Stimulated activated naive B cell treated with anti-CD40 and anti-IgM and Interleukin-4, amounts not matched to agents 10 μg/mL and 1 μg/mL and 100 μg/mL, for 72 hours (primary cell): ENCODE measurements at places on chromosomes 6 and 20.

GRCh38 chr20:49843139-49843538 is 30.5 kb downstream of the SLC9A8 start:
- peaks cover 5% of the 10 kb centered on the region for H3K4me1 ChIP-seq
- no peak overlapping the region for H3K4me3 ChIP-seq
- H3K36me3 ChIP-seq, result peaks cover 9% of the 10 kb centered on the region
- no peak for DNase-seq

DNA sequence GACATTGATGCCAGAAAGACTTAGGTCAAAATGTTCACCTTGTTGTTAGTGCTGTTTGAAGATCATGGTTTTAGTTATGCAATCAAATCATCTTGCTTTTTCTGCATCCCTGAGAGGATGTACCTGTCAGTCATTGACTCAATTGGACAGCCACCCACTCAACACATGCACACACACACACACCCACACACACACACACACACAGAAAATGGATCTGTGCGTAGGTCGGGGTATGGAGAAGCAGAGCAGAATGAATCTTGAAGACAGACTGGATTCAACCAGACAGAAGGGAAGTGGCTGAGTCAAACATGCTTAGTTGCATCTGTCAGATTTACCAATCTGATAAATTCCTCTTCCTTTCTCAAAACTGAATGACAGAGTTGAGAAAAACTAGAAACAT is 19.1 kb upstream of the ZSCAN23 start:
- H3K4me3 ChIP-seq, result no peak overlapping the region
- H3K36me3 ChIP-seq, result no peaks in the 10 kb centered on the region

GRCh38 chr6:160088069-160088783 is 33.4 kb upstream of the SLC22A1 start:
- H3K27ac ChIP-seq, result peak overlapping the region; percentile 14
- no peak overlapping the region for H3K4me3 ChIP-seq
- no peak for DNase-seq
- H3K4me1 ChIP-seq, result peaks cover 15% of the 10 kb centered on the region
- H3K27me3 ChIP-seq, result no peaks in the 10 kb centered on the region
- H3K36me3 ChIP-seq, result peaks cover 71% of the 10 kb centered on the region

- no peaks in the 10 kb centered on the region for H3K36me3 ChIP-seq
- H3K27ac ChIP-seq, result no peak overlapping the region
- peaks cover 25% of the 10 kb centered on the region for H3K4me1 ChIP-seq
- peaks cover 29% of the 10 kb centered on the region for H3K27me3 ChIP-seq
- H3K4me3 ChIP-seq, result no peak overlapping the region
Measured at GRCh38 chr20:43937591-43937990, 22.9 kb downstream of the TOX2 start.

GRCh38 chr6:127115746-127116145 is 2.7 kb upstream of the RSPO3 start:
- no peak overlapping the region for H3K27ac ChIP-seq
- peaks cover 2% of the 10 kb centered on the region for H3K36me3 ChIP-seq
- no peak overlapping the region for H3K4me3 ChIP-seq
- H3K4me1 ChIP-seq, result peaks cover 13% of the 10 kb centered on the region
- H3K27me3 ChIP-seq, result peaks cover 74% of the 10 kb centered on the region
- DNase-seq, result no peak

DNA sequence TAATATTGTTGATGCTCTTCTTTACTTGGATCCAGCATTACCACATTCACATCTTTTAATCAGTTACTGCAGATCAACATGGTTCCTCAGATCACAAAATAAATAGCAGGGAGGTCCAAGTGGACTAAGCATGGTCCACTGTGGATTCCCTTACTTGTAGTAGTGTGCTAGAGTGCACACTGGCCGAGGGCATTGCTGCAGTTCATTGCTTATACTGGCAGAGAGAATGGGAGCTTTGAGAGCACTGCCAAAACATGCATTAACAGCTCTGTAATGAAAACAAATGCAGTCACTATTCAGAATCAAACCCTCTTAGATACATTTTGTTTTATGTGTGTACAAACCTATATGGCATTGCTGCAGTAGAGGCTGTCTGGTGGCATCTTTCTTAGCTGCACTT is 471.5 kb downstream of the CD109 start:
- H3K4me1 ChIP-seq, result no peaks in the 10 kb centered on the region
- no peak overlapping the region for H3K4me3 ChIP-seq
- H3K27ac ChIP-seq, result no peak overlapping the region
- no peaks in the 10 kb centered on the region for H3K36me3 ChIP-seq

- peaks cover 7% of the 10 kb centered on the region for H3K4me1 ChIP-seq
- no peak for DNase-seq
- H3K36me3 ChIP-seq, result no peaks in the 10 kb centered on the region
- H3K27me3 ChIP-seq, result peaks cover 10% of the 10 kb centered on the region
- H3K4me3 ChIP-seq, result no peak overlapping the region
Measured at GRCh38 chr6:71072508-71072907, 115.6 kb upstream of the B3GAT2 start.

DNA sequence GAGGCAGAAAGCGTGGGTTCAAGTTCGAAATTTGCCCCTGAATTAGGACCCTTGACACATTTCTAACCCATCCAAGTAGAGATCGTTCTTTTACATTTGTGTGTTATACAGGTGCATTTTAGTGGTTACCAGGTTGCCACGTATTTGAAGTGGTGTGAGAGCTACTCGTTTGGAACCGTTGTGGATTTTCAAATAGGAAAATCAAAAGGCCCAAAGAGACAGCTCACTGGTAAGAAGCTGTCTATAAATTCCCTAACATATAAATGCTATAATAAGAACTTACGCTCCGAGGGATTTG is 1.6 kb upstream of the REV3L start:
- H3K4me3 ChIP-seq, result peak overlapping the region; percentile 98
- peak overlapping the region; percentile 97 for H3K27ac ChIP-seq
- no peaks in the 10 kb centered on the region for H3K27me3 ChIP-seq
- H3K36me3 ChIP-seq, result peaks cover 20% of the 10 kb centered on the region

DNA sequence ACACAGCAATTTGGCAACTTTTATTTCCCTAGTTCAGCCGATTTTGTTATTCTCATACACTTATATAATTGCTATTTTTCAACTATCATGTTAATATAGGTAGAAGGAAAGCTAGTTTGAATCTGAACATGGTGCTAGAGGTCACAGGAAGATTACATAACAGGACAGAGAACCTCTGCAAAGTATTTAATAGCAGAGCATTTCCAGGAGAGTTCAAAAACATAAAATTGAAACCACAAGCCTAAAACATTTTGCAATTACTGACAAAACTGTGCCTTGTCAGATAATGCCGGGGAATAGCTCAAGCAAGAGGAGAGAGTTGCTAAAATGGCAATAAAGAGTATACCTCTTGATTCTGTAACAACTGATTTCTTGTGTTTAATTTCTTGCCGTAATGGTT is 70.8 kb downstream of the TFAP2B start:
- DNase-seq, result no peak
- no peaks in the 10 kb centered on the region for H3K4me1 ChIP-seq
- no peaks in the 10 kb centered on the region for H3K36me3 ChIP-seq
- no peak overlapping the region for H3K27ac ChIP-seq
- no peak overlapping the region for H3K4me3 ChIP-seq
- H3K27me3 ChIP-seq, result no peaks in the 10 kb centered on the region

- no peaks in the 10 kb centered on the region for H3K4me1 ChIP-seq
- no peak overlapping the region for H3K27ac ChIP-seq
- H3K27me3 ChIP-seq, result no peaks in the 10 kb centered on the region
- no peak overlapping the region for H3K4me3 ChIP-seq
- DNase-seq, result no peak
Measured at GRCh38 chr6:132728616-132729015, 14.8 kb upstream of the VNN1 start.

GRCh38 chr20:30599990-30600389 is 657.5 kb upstream of the DEFB115 start:
- H3K4me3 ChIP-seq, result no peak overlapping the region
- DNase-seq, result no peak
- H3K27ac ChIP-seq, result no peak overlapping the region
- no peaks in the 10 kb centered on the region for H3K36me3 ChIP-seq

- H3K4me3 ChIP-seq, result no peak overlapping the region
- DNase-seq, result no peak
- no peaks in the 10 kb centered on the region for H3K36me3 ChIP-seq
- H3K4me1 ChIP-seq, result no peaks in the 10 kb centered on the region
- H3K27ac ChIP-seq, result no peak overlapping the region
Measured at GRCh38 chr20:54941666-54942065, 466.3 kb downstream of the DOK5 start.

- H3K27ac ChIP-seq, result no peak overlapping the region
- DNase-seq, result no peak
- H3K4me3 ChIP-seq, result no peak overlapping the region
- no peaks in the 10 kb centered on the region for H3K4me1 ChIP-seq
- no peaks in the 10 kb centered on the region for H3K36me3 ChIP-seq
Measured at GRCh38 chr20:40869218-40870147, 159.1 kb upstream of the TOP1 start.

GRCh38 chr6:155276638-155277037 is 12.8 kb downstream of the CLDN20 start:
- H3K27me3 ChIP-seq, result no peaks in the 10 kb centered on the region
- H3K36me3 ChIP-seq, result peaks cover 34% of the 10 kb centered on the region
- H3K27ac ChIP-seq, result no peak overlapping the region
- no peak for DNase-seq
- H3K4me1 ChIP-seq, result no peaks in the 10 kb centered on the region

GRCh38 chr6:38566295-38567030 is 73.3 kb downstream of the BTBD9 start:
- no peak overlapping the region for H3K27ac ChIP-seq
- no peak for DNase-seq
- no peaks in the 10 kb centered on the region for H3K27me3 ChIP-seq
- H3K4me1 ChIP-seq, result peaks cover 28% of the 10 kb centered on the region

DNA sequence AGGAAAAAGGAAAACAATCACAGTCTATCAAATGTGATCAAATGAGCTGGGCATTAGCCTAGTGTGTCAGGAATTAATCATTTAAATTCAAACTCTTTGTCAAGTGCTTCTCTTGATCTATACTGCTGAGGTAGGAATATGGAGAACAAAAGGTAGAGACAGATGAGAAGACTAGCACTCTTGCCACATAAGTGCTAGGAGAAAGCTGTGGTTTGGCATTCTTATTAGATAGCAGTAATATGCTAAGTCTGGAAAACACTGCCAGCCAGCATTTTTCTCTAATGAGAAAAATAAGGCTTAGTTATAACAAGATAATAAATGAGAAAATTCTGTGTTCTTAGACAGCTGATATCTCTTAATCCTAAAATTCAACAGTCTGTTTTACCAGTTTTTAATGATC is 38.9 kb downstream of the ORC3 start:
- H3K36me3 ChIP-seq, result peaks cover 36% of the 10 kb centered on the region
- H3K27ac ChIP-seq, result no peak overlapping the region
- H3K27me3 ChIP-seq, result no peaks in the 10 kb centered on the region

- peak overlapping the region; percentile 98 for H3K27ac ChIP-seq
- no peaks in the 10 kb centered on the region for H3K27me3 ChIP-seq
- peaks cover 21% of the 10 kb centered on the region for H3K36me3 ChIP-seq
- peak; percentile 80 for DNase-seq
- peaks cover 77% of the 10 kb centered on the region for H3K4me1 ChIP-seq
Measured at GRCh38 chr6:158715330-158716311, 65.8 kb downstream of the SYTL3 start.

DNA sequence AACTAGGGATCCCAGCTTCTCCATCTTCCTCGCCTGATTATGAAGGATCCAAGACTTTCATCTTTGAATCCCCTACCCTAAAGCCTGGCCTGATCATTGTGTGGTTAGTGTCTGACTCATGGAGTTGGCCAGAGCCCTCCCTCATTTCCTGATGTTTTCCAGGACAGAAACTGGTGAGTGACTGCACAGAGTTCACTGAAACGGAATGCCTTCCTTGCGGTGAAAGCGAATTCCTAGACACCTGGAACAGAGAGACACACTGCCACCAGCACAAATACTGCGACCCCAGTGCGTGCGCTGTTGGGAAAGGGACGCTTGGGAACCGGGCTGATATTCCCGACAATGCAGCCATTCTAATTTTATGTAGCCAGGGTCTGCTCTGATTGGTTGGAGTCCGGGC is 4.0 kb downstream of the CD40 start:
- peaks cover 66% of the 10 kb centered on the region for H3K36me3 ChIP-seq
- H3K4me1 ChIP-seq, result peaks cover 75% of the 10 kb centered on the region
- peak overlapping the region; percentile 94 for H3K4me3 ChIP-seq
- H3K27ac ChIP-seq, result peak overlapping the region; percentile 91

DNA sequence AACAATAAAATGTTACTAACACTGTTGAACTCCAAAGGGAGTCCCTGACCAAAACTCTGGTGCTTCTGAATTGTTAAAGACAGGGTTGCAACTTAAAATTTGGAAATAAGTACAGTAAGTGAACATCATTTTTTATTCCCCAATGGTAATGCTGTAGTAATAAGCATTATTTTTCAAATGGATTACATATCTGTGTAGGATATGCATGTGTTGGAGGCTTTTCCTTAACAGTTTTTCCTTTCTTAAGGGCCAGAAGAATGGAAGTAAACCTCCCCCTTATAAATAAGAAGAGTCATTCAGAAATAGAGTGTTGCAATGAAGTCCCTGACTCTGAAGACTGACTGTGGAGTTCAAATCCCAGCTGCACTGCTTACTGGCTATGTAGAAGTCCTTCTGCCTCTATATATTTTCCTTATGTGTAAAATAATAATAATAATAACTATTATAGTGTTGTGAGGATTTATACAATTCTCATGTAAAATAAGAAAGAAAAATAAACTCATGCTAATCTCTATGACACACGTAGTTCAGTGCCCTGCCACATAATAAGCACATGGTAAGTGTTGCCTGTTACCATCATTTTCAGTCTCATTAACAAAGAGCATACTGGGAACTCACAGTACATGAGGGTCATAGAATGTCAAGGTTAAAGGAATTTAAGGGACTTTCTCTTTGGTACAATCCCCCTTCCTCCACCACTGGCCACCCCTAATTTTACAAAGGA is 129.8 kb upstream of the SMLR1 start:
- H3K27ac ChIP-seq, result no peak overlapping the region
- H3K4me1 ChIP-seq, result peaks cover 3% of the 10 kb centered on the region
- no peak overlapping the region for H3K4me3 ChIP-seq
- no peak for DNase-seq

DNA sequence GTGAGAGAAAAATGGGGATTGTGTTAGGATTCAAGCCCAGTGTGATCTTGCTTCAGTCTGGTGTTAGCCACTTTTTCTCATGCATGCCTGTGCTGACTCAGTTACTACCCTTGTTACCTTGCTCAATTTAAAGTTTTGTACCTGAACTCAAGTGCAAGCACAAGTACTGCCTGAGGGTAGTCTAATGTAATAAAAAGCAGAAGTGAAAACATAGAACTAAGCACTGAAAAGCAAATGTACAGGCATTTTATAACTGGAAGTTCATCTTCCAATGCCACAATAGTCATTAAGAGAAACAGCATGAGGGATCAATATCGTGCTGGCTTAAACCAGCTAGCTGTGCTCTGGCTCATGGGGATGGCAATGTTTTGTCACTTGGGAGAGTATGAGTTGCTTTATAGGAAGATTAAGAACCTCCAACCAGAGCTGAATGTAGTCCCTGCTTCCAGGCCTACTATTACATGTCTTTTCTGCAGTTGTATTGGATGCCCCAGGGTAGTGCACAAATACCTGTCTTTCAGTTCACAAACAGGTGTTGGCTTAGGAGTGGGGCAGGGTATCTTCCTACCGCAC is 48.7 kb downstream of the SLC35F1 start:
- no peak overlapping the region for H3K4me3 ChIP-seq
- DNase-seq, result no peak
- H3K27me3 ChIP-seq, result no peaks in the 10 kb centered on the region
- H3K36me3 ChIP-seq, result no peaks in the 10 kb centered on the region
- H3K4me1 ChIP-seq, result peaks cover 7% of the 10 kb centered on the region
- H3K27ac ChIP-seq, result no peak overlapping the region
